ENCODE measurements at places on chromosomes 5 and 9.

DNA sequence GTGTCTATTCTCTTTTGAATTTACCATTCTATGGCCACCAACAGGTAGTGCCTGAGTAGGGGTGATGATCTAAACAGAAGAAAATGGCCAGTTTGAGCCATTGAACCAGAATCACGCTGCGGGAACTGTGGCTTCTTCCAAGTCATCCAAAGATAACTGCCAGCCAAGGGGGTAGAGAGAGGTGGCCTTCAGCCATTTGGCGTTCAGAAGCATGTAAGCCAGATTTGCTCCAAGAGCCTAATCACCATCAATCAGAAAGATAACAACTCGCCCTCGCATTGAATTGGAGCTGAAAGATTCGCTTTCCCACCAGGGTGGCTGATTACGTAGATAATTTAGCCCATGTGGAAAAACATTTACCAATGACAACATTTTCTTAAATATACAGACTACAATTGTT is 1302.7 kb upstream of the DMAC1 start:
- no peak for DNase-seq

DNA sequence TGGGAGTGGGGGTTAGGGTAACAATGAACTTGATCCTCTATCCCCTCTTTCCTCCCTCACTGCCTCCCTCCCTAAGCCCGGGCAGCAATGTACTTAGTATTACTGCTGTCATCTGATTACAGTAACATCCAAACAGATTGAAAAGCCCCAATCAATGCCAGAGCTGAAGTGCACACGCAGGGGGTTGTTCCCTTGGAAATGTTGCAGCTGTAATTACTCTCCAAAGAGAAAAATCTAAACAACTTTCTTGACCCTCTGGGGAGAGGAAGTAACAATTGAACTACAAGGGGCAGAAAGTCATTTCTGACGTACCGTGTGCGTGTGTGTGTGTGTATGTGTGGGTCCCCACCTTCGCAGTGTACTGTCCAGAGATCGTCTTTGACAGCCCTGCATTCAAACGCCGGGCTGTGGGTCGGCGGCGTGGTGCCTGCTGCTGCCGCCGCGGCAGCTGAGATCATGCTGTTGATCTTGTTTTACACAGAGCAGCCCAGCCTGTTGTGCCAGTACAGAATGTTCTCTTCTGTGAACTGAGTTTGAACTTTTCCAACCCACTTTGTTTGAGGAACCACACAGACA is 66.0 kb upstream of the KLF9 start:
- DNase-seq: no peak

DNA sequence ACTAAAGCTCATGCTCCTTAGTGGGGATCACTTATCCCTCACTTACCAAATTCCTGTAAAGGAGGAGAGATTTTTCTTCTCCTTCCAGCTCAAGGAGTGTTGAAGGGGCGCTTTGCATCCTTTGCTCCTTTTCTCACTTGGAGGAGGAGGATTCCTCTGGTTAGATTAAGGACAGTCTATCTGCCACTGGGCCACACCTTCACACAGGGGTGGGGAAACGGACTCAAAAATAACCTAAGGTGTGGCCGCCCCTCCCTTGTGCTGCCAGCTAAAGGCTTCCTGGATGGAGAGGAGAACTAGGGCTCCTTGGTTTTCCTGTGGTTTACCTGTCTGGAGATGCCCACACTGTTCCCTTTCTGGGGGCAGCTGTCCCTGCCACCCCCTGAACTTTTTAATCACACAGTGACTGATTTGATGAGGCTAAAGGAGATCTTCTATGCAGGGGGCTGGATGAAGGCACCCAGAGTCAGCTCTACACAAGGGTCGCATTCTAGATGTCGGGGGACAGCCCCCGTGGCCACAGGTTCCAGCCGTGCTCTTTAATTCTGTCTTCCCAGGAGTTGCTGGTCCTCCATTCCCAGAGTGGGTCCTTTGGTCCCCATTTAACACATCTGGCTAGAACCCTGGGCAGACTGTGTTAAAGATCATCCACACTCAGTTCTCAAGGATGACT is 14.4 kb downstream of the GLRX start:
- no peak for DNase-seq

GRCh38 chr5:7925961-7926695 is 57.2 kb downstream of the MTRR start:
- DNase-seq: no peak

- no peak for DNase-seq
These were observed 52.1 kb downstream of the NSG2 start for GRCh38 chr5:174097486-174098185.

All from stimulated activated CD8-positive, alpha-beta memory T cell treated with anti-CD3 and anti-CD28 coated beads, Interleukin-4, amount 100 ng/mL, for 1 hour (primary cell).